Thymus (tissue), 14 donors: ENCODE measurements at places on chromosomes 4 and X.

DNA sequence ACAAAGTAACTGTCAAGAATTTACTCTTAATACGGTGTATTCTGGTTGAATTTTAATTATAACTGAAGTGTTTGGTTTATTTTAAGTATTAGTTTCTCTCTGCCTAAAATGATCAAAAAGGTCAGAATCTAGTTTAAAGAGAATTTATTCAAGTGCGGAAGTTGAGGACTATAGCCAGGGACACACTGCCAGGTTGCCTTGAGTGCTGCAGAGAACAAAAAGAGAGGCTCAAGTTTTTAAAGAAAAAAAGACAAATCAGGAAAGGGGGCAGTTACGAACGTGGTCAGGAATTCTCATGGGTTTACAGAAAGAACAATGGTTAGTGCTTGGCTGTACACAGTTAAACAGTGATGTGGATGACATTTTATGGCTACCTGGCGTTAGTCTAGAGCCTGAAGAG lies 81.3 kb downstream of the SNX25 start:
- DNase-seq = no peak

- DNase-seq = no peak
These were observed 922.5 kb downstream of the RPA4 start for GRCh38 chrX:97806238-97806637.

DNA sequence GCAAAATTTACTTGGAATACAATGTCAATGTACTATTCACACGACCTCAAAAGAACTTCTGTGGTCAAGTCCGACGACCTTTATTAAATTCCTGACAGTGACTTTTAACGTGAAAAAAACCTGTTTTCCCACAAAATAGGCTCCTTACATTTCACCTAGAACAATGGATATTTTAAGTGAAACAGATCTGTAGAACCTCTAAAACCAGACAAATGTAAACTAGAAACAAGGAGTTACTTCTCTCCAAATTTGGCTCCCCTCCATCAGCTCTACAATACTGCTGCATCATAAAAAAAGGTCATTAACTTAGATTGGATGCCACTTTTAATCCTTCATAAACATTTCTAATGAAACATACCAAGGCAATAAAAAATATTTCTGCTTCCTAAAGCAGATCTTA lies 1.2 kb downstream of the NEK1 start:
- no peak for DNase-seq

GRCh38 chrX:76148753-76149152 lies 24.1 kb upstream of the PBDC1 start:
- peak; percentile 46 for DNase-seq

- no peak for DNase-seq
These were observed 188.5 kb upstream of the STS start for GRCh38 chrX:6959006-6959405.

DNA sequence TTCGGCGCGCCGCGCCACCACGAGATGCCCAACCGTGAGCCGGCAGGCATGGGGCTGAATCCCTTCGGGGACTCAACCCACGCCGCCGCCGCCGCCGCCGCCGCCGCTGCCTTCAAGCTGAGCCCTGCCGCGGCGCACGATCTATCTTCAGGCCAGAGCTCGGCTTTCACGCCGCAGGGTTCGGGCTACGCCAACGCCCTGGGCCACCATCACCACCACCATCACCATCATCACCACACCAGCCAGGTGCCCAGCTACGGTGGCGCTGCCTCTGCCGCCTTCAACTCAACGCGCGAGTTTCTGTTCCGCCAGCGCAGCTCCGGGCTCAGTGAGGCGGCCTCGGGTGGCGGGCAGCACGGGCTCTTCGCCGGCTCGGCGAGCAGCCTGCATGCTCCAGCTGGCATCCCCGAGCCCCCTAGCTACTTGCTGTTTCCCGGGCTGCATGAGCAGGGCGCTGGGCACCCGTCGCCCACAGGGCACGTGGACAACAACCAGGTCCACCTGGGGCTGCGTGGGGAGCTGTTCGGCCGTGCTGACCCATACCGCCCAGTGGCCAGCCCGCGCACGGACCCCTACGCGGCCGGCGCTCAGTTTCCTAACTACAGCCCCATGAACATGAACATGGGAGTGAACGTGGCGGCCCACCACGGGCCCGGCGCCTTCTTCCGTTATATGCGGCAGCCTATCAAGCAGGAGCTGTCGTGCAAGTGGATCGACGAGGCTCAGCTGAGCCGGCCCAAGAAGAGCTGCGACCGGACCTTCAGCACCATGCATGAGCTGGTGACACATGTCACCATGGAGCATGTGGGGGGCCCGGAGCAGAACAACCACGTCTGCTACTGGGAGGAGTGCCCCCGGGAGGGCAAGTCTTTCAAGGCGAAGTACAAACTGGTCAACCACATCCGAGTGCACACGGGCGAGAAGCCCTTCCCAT lies 1.1 kb downstream of the ZIC3 start:
- no peak for DNase-seq

- DNase-seq = no peak
These were observed 342.8 kb upstream of the BOD1L1 start for GRCh38 chr4:13970349-13970748.

DNA sequence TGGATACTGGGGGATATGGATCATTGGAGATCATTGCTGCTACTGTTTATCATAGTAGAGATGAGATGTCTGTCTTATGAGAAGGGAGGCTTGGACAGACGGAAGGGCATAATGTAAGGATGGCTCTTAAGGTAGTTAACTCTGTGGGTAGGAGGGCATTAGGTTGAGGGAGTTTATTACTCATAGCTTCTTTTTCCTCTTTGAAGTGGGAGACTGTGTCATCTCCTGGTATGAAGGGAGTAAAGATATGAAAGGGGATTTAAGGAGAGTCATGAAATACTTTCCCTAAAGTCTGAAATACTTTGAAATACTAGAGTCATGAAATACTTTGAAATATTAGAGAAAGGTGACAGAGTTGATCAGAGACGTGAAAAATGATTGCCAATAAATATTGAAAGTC lies 255.5 kb upstream of the PITX2 start:
- DNase-seq = no peak

- no peak for DNase-seq
These were observed 43.5 kb upstream of the ADRA2C start for GRCh38 chr4:3722446-3723231.

DNA sequence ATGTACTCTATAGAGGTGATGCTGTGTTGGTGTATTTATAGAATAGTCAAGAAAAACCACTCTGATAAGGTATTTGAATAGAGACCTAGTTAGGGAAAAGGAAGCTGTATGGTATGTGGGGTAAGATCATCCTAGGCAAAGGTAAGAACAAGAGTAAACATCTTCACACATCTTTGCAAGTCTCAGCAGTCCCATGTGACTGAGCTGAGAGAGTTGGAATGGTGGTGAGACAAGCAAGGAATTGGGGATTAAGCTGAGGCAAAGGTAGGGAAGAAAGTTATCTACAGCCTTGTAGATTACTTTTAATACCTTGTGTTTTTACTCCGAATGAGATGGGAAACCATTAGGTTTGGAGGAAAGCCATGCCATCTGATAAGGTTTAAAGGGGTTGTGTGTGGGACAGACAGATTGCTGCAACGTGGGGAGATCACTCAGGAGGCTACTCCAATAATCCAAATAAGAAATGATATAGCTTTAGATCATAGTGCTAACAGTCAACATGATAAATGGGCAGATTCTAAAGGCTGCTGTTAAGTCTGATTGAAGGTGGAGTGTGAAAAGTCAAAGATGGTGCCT lies 31.7 kb upstream of the MANBA start:
- no peak for DNase-seq

DNA sequence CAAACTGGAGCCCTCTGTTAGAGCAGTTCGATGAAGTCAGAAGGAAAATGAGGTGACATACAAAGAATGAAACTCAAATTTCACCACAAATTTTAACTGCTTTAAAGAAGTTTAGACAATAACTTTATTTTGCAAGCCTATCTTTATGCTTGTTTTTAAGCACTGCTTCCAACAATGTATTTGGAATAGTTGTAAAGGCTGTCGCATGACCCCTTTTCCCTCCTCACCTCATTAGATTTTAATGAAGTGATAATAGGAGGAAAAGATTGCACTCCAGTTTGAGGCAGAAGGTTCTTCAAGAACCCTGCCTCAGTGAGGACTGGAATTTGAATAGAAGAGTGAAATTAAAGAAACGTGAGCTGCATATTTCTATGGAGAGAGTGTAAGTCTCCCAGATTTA lies 386.1 kb upstream of the NR3C2 start:
- DNase-seq = no peak

GRCh38 chr4:58658701-58659100 lies 1548.5 kb upstream of the IGFBP7 start:
- DNase-seq = no peak

- DNase-seq = no peak
These were observed 149.5 kb upstream of the SH3RF1 start for GRCh38 chr4:169420291-169420690.

DNA sequence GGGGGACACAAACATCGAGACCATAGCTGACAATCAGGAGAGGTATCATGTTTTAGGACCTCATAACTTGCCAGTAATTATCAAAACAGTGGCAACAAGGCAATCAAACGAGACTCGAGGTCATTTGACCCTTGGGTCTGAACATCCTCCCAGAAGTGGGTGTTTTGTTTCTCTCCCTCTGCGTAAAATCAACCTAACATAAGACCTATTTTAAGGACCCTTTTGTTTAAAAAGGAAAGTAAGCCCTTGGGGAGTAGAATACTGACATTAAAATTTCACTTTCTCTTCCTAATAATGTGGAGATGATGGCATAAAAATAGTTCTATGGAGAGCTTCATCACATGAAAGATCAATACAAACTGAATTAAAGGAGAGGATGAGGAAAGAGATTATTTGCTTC lies 106.2 kb upstream of the PUDP start:
- no peak for DNase-seq

DNA sequence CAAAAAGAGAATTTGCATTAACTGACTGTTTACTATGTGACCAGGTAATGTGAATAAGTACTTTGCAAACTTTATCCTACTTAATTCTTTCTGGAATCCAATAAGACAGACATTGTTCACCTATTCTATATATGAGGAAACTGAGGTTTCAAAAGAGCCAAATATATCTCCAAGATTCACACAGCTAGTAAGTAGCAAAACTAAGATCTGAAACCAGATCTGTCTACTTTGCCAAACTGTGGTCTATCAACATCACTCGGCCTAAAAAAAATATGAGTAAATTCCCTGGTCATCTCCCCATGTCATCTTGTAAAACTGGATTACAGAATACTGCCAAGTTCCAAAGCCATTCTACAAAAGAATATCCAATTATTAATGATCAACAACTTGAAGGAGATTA lies 52.8 kb downstream of the ANAPC10 start:
- no peak for DNase-seq

DNA sequence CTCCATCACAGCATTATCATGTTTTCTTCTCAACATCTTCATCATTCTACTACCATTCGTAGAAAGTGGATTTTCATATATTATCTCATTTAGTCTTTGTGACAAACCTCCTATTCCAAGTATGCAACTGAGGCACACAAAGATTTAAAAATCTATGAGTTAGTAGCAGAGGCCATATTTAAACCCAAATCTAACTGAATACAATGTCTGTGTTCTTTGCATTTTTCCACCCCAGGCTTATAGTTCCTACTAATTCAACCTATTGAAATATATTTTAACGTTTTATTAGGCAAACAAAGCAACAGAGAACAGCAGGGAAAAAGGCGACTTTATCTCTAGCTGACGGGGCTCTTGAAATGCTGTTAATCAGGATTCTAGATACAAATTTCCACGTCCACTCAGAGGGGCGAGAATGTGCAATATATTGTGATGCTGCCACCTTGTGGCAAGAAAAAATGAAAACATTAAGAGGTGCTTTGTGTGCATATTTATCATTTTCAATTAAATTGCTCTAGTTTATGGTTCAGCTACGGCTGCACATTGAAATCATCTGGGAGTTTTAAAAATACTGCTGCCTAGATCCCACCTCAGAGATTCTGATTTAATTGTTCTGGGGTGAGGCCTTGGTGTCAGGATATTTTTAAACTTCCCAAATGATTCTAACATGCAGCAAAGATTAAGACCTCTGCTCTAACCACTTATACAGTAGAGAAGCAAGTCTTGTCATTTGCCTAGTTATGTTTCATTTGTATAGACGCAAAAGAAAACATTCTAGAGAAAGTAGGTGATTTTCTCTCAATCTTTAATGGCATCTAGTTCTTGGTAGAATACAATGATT lies 315.9 kb downstream of the MAPK10 start:
- DNase-seq = peak; percentile 23

DNA sequence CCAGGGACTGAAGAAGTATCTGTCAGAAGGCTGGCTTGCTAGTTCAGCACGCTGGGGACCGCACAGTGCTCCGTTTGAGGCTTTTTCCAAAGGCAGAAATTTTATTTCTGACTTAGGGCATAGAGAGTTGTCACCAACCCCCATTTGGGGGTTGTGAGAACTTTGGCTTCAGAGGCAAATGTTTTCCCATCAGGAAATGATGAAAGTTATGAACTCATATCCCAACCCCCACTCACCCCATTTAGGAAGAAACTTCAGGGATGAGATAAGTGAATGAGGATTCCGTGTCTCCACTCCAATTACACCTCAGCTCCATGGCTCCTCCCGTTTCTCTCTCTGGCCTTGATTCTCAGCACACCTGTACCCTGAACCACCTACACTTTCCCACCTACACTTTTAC lies 4.3 kb upstream of the WDR13 start:
- no peak for DNase-seq

- DNase-seq = no peak
These were observed 14.5 kb downstream of the CHRNA9 start for GRCh38 chr4:40349561-40350198.

DNA sequence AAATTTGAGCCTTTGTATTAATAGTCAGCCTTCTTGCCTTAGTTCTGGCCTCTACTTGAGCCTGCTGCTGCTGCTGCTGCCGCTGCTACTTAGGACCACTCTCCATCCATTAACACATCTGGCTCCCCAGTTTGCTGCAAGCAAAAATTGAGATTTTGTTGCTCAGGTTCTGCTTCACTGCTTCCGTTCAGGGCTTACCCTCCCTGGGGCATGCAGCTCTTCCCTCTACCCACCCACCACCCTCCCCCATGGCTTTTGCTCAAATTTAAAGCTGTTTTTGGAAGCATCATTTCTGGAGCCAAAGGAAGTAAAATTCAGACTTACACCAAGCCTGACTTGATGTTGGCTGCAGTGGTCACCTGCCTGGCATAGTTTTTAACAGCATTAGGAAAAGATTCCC lies 28.9 kb upstream of the FRMPD3 start:
- DNase-seq = no peak

- no peak for DNase-seq
These were observed 110.9 kb downstream of the HDAC8 start for GRCh38 chrX:72461766-72462165.

- no peak for DNase-seq
These were observed 73.9 kb downstream of the SYNPO2 start for GRCh38 chr4:118962540-118962939.

DNA sequence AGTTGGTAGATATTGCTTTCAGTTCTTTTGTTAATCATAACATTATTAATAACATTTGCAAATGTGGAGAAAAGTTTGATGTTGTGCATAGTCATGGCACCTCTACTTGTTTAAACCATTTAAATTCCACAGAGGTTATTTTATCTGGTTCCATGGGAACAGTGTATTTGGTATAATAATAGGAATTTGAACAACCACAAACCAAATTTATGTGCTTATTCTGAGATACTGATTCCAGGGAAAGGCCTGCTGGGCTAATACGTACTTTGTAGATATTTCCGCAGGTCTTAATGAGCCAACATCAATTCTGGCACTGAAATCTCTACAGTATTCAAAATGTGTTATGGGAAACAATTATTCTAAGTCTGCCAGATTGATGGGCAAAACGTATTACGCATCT lies 319.0 kb downstream of the DKK2 start:
- DNase-seq = no peak
